ENCODE measurements at places on chromosomes 3 and 15.

- no peak for DNase-seq
Observed at GRCh38 chr3:50486219-50486888, 17.1 kb downstream of the CACNA2D2 start.

DNA sequence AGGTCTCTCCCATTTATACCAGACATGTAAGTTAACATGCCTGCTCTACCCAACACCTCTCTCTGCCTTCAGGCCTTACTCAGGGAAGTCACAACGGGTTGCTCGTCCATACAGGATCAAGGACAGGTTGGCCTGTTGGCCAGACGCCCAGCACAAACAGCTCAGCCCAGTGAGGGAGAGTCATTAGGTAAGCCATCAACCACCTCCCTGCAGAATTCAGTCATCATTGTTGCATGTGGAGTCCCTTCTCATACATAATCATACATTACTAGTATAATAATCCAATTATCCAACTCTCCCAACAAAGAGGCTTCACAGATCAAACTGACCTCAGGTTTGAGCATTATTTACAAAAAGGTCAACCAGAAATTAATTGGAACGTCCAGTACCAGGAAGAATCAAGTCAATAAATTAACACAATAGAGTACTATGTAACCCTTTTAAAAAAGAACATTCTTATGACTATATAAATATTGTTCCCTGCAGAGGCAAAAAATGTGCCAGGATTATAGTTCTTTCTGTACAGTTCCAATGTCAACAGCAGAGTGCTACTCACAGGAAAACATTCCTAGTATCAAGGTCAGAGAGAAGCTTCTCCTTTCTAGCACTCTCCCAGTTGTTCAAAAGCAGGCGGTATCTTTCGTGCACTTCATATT lies 33.2 kb downstream of the HOMER2 start:
- DNase-seq: no peak

DNA sequence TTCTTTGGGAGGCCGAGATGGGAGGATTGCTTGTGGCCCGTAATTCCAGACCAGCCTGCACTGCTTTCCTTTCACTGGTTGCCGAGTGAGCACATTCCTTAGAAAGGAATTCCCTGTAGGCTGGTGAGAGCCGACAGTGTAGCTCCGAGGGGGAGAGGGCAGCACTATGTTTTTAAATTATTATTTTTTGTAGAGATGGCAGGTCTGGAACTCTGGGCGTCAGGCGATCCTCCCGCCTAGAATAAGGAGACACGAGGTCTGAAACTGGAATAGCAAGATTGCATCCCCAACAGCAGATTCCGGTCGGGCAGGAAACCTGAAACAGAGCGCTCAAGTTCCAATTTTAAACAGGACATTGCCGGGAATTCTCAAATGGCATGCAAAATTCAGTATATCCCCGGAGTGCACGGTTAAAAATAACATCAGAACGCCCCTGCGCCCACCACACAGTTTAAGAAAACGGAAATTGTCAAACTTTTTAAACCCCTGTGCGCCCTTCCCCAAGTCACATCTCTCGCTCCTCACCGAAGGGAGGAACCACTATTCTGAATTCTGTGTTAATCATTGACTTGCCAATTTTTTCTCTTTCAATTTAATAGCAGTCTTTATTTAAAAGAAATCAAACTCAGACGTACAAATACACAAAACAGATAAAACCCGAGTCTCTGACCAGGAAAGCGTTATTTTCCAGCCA lies 643 bp upstream of the RNU5B-1 start:
- DNase-seq: peak; percentile 67

GRCh38 chr15:89912145-89912673 lies 543 bp downstream of the ARPIN start:
- no peak for DNase-seq

- DNase-seq: no peak
Observed at GRCh38 chr3:93924491-93924890, 49.2 kb downstream of the PROS1 start.

DNA sequence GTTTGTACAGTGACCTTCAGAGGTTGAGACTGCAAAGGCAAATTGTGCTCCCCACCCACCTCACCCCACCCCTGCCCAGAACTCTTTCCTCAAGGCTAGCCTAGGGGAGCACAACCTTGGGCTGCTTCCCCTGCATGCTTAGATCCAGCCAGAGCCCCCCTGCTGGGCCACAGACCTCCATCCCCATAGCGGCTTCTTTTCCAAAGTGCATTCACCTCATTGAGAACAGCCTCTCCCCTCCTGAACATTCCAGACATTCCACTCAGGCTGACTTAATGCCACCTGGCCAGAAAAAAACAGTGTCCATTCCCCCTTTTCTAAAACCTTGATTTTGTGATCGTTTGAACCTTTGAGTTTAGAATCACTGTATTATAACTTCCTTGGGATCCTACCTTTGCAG lies 124.4 kb upstream of the TOPAZ1 start:
- no peak for DNase-seq

DNA sequence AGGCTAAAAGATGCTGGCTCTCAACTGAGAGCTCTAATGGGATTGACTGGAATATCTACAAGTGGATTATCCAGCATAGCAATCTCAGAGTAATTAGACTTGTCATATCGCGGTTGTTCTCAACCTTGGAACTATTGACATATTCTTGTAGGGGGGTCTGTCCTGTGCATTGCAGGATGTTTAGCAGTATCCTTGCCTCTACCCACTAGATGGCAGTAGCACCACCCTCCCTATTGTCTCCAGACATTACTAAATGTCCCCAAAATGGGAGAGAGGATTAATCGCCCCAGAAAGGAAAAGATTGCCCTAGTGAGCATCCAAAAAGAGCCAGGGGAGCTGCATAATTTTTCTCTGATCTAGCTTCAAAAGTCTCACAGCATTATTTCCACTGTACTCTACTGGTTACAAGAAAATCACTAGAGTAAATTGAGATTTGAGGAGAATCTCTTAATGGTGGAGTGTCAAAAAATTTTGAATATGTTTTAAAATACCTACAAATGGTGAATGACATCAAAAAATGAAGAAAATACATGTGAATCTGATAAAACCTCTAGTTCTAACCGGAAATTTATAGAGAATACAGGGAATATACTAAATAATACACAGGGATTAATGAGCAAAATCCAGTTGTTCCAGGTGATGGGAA lies 388.2 kb upstream of the AGTR1 start:
- no peak for DNase-seq

DNA sequence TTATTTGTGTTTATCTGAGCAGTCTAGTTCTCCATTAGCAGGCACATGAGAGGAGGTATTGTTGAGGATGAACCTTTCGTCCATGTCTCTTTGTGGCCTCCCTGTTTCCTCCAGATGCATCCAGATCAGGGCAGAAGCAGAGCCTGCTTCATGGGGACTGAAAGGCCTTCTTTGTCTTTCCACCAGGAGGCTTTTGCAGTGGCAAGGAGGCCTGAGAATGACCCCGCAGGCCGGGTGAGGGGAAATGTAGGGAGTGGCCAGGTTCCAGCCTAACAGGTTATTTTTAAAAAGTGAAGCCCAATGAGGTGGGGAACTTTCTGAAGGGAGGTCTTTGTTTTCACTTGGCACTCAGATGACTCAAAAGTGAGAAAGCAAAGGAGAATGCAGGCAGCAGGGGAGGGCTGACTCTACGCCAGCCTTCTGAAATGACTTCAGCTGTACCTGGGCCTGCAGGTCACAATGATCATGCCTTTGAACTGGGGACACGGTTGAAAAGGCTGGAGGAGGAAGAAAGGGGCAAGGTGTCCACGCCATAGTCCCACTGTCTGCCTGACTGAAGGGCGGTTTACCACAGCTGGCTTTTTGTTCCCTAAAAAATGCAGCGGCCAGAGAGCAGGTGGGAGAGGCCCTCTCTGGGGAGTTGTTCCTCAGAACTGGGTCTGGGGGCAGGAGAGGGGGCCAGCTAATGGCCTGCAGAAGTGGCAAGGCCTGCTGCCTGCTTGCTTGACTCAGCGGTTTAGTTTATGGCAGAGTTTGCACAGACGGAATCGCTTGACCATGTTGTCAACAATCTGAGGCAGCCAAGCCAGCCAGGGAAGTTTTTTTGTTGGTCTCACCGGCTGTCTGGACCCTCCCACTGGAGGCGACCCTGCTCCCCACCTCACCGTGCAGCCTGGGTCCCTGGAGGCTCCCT lies 28.7 kb downstream of the CMTM7 start:
- DNase-seq: peak; percentile 11

DNA sequence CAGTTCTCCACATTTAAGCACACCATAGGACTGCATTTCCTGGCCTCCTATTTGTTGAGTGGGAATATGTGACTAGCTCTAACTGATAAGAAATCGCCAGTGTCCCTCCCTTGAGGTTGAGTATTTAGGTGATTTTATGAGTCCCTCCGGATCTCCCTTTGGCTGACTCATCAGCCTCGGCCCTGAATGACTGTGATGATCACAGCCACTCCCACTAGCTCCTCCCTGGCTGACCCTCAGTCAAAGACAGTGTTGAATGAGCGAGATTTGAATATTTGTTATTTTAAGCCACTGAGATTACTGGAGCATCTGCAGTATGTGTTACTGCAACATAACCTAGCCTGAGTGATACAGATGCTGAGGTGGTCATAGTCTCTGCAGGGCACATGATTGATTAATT lies 515.3 kb downstream of the EPHB1 start:
- DNase-seq: no peak

DNA sequence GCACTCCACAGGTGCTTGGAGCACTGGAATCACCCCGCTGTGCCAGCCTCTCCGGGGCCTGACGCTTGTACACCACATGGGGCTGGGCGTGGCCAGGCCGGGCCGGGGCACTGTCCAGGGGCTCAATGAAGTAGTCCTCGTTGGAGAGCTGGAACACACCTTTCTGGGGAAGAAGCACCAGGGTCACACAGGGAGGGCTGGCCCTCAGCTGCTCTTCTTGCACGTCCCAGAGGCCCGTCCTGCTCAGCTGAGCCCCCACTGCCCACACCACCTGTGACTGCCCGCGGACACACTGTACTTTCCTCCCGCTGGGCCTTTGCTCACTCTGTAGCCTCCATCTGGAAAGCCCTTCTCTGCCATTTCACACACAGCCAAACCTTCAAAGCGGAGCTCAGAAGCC lies 13.3 kb downstream of the ADAMTS7 start:
- DNase-seq: no peak

- no peak for DNase-seq
Observed at GRCh38 chr15:83323296-83323711, 38.8 kb upstream of the BNC1 start.

DNA sequence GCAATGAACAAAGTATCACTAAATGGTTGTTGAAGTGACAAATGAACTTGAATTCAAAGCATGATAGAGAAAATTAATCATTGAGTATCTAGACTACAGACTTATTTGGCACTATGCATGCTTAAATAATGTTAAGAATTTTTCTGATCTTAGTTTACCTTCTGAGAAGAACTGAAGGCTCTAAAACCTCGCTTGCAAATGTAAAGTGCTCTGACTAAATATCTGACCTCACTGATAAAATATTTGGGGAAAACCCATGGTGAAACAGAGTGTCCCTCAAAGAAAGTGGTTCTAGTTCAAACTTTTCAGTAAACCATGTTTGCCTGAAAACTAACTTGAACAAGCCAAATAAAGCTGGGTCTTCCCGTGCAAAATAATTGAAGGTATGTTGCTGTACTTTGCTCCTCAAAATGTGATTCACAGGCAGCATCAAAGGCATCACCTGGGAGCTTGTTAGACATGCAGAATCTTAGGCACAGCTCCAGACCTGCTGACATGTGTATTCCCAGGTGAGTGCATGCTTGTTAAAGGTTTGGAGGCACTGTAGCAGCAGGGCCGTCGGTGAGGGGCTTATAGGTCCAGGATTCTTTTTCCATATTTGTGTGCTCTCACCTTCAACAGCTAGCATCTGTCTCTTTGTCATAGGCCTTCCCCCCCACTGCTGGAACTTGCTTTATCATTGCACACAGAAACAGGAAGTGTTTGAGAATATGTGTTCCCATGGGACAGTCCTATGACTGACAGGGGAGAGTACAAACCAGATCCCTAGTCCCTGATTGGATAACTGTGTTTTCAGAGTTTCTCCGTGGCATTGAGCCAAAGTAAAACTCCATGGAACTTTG lies 524.2 kb upstream of the LMCD1 start:
- DNase-seq: no peak

- DNase-seq: no peak
Observed at GRCh38 chr15:80159811-80160569, 7.2 kb downstream of the FAH start.

DNA sequence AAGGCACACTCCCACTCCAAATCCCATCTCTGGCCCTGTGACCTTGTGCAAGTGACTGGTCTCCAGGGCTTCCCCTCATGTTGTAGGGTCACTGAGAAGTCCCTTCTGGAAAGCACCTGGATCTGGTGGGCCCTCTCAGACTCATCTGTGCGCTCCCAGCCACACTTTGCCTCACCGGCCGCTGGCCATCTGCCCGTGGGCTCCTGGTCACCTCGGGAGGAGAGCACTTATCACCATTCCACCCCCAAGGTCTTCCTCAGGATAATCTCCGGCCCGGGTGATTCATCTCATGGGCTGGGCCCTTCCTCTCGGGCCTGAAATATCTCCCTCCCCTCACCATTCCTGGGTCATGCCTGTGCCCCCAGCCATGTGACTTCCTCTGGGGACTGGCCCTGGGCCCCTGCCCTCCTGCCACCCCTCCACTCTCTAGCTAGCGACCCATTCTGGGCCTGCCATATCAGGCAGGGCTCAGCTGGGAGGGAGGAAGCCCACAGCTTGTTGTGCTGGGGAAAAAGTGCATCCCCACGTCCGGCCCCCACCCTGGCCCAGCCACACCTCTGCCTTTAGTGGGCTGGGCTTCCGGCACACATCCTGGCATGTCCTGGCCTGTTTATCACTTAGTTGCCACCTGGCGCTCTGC lies 10.6 kb upstream of the WNT7A start:
- no peak for DNase-seq

DNA sequence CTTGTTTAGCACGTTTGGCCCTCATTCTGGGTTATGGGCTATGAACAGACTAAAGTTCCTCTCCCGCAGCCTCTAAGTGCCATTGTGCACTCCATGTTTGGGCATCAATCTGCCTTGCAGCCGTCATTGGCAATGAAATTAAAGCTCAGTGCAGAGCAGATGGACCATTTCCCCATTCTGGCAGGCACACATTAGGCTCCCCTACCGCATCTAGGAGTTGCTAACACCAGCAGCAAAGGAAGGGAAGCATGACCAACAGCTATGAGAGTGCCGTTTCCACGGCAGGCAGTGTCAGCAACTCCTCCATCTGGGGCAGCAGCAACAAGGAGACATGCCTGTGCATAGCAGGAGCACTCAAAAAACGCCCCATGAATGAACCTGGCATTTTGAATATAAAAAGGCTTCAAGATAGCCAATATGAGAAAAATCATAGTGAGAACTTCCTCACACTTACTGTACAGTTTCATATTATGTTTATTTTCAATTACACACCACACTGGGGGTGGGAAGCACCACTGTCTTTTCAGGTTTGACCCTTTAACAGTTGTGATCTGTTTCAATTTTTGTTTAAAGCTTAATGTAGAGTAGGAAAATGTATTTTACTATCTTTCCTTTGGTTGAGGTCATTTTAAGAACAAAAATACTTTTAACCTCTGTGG lies 218.7 kb downstream of the KCNMB2 start:
- no peak for DNase-seq

- peak; percentile 29 for DNase-seq
Observed at GRCh38 chr3:105526360-105527111, 159.8 kb downstream of the ALCAM start.

Data from NCI-H510A treated with DMSO at 0.1 percent for 48 hours (cell line).